Activated naive CD4-positive, alpha-beta T cell treated with anti-CD3 and anti-CD28 coated beads, Interleukin-2, amount 10 ng/mL, durations not matched to agents 7 days and 5 days (primary cell): ENCODE measurements at places on chromosomes 12 and 14.
A peak's percentile ranks its signal among the peaks of the same experiment; 100 is the strongest.

DNA sequence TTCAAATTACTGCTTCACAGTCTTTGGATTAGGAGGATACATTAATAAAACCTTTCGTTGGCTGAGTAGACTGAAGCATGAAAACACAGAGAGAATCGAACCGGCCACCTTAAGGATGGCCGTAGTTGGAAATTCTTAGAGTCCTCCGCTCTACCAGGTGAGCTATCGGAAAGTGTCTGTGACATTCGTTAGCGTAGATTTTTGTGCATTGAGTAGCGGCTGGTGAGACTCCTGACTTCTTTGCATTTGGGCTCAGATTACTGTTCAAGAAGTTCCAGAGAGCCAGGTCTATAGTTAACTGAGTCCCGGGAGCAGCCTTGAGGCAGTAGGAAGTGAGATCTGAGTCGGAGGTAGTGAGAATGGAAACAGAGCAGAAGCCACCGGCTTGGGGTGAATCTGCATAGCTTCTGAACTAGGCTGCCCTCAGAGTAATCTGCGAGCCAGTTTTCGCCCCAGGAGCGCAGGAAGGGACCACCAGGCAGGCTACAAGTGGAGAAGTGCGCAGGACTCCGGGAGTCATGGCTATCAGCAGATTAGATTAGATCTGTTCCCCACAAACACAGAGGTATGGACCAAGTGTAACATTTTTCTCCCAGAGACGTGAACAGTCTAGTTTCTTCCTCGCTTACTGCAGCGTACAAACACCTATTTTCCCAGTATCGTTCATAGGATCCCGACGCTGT lies 11.0 kb downstream of the OR6S1 start:
- peaks cover under 1% of the 10 kb centered on the region for H3K36me3 ChIP-seq
- peaks cover 90% of the 10 kb centered on the region for H3K27me3 ChIP-seq
- H3K4me3 ChIP-seq: peak overlapping the region; percentile 51
- DNase-seq: no peak
- peaks cover 41% of the 10 kb centered on the region for H3K4me1 ChIP-seq
- peak overlapping the region; percentile 53 for H3K27ac ChIP-seq

DNA sequence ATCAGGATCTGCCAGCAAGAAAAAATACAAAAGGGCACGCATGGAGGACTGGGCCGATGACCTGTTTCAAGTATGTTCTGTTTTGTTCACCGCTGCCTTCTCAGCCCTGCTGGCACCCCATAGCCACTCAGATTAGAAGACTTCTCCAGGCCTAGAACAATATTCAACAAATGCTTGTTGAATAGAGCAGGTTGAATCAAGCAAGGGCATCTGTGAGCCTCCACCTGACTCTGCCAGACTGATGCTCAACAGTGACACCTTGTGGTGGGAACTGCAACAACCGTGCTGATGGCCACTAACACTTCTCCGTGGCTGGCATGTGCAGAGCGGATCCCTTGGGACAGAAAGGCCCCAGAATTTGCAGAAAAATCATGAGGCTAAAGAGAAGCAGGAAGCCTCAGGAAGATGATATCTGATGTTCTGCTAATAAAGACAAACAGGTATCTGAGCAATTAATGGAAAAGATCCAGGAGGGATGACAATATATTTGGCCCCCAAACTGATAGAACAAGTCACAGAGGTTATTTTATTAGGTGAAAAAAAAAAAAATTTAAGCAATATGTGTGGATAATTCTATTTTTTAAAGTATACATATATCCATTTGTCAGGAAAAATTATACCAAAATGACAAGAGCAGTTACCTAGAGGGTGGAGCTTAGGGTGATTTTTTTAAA lies 114.3 kb downstream of the KSR2 start:
- no peaks in the 10 kb centered on the region for H3K4me1 ChIP-seq
- no peak overlapping the region for H3K4me3 ChIP-seq
- no peaks in the 10 kb centered on the region for H3K36me3 ChIP-seq
- no peaks in the 10 kb centered on the region for H3K27me3 ChIP-seq

DNA sequence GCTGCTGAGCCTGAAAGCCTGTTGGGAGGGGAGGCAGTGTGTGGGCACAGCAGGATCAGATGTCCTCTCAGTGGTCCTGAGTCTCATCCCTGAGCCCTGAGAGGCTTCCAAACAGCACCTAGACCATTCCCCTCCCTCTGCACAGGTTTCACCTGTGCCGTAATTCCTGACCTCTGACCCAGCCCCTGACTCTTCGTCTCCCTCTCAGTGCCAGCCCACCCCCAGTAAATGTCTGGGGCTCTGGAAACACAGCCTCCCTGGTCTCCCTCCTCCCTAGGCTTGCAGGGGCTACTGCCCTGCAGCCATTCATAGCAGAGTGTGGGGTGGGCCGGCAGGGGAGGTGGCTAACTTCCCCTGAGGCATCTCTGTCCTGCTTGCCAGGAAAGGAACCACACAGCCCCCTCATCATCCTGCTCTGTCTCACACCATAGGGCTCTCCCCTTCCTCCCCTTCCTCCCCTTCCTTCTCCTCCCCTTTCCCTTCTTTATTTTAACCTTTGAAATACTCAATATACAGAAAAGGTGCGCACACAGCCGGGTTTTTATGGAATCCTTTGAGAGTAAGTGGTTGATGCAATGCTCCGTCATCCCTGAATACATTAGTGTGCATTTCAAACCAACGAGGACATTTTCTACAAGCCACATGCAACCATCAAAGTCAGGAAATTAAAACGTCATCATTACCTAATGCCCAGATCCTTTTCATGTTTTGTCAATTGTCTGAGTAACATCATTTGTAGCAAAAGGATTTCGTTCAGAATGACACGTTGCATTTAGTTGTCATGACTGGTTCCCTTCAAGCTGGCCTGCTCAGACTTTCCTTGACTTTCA lies 67.0 kb downstream of the PRMT8 start:
- no peaks in the 10 kb centered on the region for H3K36me3 ChIP-seq
- no peak for DNase-seq
- peaks cover 25% of the 10 kb centered on the region for H3K27me3 ChIP-seq
- H3K4me1 ChIP-seq: no peaks in the 10 kb centered on the region

- H3K4me1 ChIP-seq: no peaks in the 10 kb centered on the region
These were observed 1117.0 kb downstream of the FLRT2 start for GRCh38 chr14:86646696-86647690.

DNA sequence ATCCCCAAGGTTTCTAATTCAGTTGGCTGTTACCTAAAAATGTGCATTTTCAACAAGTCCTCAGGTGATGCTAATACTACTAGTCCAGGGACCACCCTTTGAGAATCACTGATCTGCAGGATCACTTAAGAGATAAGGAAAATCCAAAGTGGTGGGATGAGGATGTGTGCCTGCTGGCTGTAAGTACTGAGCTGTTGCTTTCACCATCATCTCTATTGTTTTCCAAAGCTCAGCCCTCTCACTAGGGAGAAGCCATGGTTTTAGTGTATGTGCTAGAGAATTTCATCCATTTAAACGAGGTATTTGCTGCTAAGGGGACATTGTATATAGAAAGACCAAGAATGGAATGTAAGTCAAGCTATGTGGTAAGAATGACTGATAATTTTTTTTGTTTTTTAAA lies 202.3 kb downstream of the KIF21A start:
- DNase-seq: no peak
- no peak overlapping the region for H3K27ac ChIP-seq
- H3K4me3 ChIP-seq: no peak overlapping the region
- H3K36me3 ChIP-seq: no peaks in the 10 kb centered on the region
- no peaks in the 10 kb centered on the region for H3K27me3 ChIP-seq

GRCh38 chr12:122834921-122835749 lies at the start of gene HIP1R:
TSS of gene HIP1R (plus strand) at chr12:122835457. CDS start at chr12:122835551, 94 bp downstream.
- peaks cover 35% of the 10 kb centered on the region for H3K4me1 ChIP-seq
- peak; percentile 74 for DNase-seq
- no peaks in the 10 kb centered on the region for H3K36me3 ChIP-seq

DNA sequence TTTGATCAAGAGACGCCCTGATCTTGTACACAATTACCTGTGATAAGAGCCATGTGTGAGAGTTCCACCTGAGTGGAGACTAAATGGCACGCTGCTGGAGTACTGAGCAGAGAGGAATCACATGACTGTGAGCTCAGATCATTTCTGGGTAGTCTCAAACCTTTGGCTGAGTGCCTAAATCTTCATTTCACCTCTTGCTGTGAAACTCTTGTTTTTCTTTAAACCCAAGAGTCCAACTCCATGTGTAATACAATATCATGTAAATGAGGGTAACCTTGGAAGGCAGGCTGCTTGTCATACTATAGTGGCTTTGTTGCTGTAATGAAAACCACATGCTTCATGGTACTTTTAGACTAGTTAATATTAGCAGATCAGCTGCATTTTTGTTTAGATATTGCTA lies 156.9 kb downstream of the CAND1 start:
- peaks cover 4% of the 10 kb centered on the region for H3K27me3 ChIP-seq
- H3K4me3 ChIP-seq: no peak overlapping the region
- H3K4me1 ChIP-seq: peaks cover 2% of the 10 kb centered on the region
- DNase-seq: no peak

DNA sequence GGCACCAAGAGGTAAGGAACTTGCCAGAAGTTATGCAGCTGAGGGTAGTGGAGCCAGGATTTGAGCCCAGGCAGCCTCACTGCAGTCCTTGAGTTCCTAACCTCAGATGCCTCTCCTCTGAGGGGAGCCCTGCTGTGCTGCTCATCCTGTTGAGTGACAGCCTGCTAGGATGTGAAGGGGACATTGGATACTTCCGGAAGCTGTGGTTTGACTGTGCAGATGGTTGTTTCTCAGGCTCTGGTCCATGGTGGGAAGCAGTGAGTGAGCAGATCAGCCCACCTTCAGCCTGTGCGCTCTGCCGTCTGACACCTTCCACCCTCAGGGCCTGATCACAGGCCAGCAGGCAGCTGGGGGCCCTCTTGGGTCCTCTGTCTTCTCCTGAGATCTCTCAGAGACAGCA lies 253.2 kb downstream of the CACNA1C start:
- peaks cover 28% of the 10 kb centered on the region for H3K27me3 ChIP-seq
- no peaks in the 10 kb centered on the region for H3K36me3 ChIP-seq
- H3K4me1 ChIP-seq: no peaks in the 10 kb centered on the region
- no peak overlapping the region for H3K4me3 ChIP-seq

GRCh38 chr14:71703477-71703876 lies 228.8 kb upstream of the RGS6 start:
- no peak overlapping the region for H3K4me3 ChIP-seq
- no peaks in the 10 kb centered on the region for H3K27me3 ChIP-seq
- peaks cover 24% of the 10 kb centered on the region for H3K4me1 ChIP-seq
- no peak overlapping the region for H3K27ac ChIP-seq
- peaks cover 46% of the 10 kb centered on the region for H3K36me3 ChIP-seq

GRCh38 chr14:71242237-71242748 lies 335.0 kb downstream of the PCNX1 start:
- peaks cover 19% of the 10 kb centered on the region for H3K36me3 ChIP-seq
- no peak overlapping the region for H3K27ac ChIP-seq
- no peak overlapping the region for H3K4me3 ChIP-seq
- DNase-seq: no peak

DNA sequence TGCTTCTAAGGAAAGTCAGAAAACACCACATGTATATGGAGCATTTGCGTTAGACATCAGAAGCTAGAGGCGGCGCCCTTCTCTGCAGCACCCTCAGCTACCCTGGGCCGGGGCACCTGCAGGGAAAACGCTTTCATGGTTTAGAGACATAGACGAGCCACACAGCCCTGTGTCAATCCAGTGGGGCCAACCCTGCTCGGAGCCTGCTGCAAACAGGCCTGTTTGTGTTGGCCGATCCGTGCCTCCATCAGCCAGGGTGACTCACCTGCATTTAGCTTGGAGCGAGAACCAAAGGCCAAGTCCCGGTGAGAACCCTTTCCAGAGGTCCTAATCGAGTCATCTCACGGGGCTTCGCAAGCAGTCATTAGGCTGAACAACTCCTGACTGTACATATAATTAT lies 19.5 kb upstream of the FZD10 start:
- H3K36me3 ChIP-seq: no peaks in the 10 kb centered on the region
- no peaks in the 10 kb centered on the region for H3K4me1 ChIP-seq
- H3K4me3 ChIP-seq: no peak overlapping the region

- H3K4me1 ChIP-seq: peaks cover 27% of the 10 kb centered on the region
- no peak for DNase-seq
- no peak overlapping the region for H3K4me3 ChIP-seq
- no peaks in the 10 kb centered on the region for H3K27me3 ChIP-seq
- peaks cover 10% of the 10 kb centered on the region for H3K36me3 ChIP-seq
- no peak overlapping the region for H3K27ac ChIP-seq
These were observed 7.3 kb downstream of the AKT1 start for GRCh38 chr14:104788161-104788818.

GRCh38 chr14:68020493-68020892 lies 200.9 kb downstream of the RAD51B start:
- H3K27me3 ChIP-seq: no peaks in the 10 kb centered on the region
- no peak overlapping the region for H3K4me3 ChIP-seq
- no peak overlapping the region for H3K27ac ChIP-seq
- no peaks in the 10 kb centered on the region for H3K4me1 ChIP-seq
- no peaks in the 10 kb centered on the region for H3K36me3 ChIP-seq
- DNase-seq: no peak
